ENCODE measurements at places on chromosomes 5 and 9.
A peak's percentile ranks its signal among the peaks of the same experiment; 100 is the strongest.

- no peak for DNase-seq
These were observed 165.8 kb downstream of the SEMA5A start for GRCh38 chr5:9380109-9380508.

DNA sequence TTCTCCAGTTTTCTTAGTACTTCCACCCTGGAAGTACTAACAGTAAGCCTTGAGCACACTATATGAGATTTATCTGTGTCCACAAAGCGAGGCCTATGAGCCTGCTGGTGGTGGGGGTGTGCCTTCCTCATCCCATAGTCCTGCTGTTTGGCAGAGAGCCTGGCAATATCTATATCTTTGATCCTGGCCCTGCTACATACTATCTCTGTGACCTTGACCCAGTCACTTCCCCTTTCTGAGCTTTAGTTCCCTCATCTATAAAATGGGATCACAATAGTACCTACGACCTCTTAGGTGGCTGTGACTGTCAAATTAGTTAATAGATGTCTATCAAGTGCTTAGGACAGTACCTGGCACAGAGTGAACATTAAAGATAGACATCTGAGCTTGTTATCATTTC is 114.6 kb upstream of the SAP30L start:
- no peak for DNase-seq

DNA sequence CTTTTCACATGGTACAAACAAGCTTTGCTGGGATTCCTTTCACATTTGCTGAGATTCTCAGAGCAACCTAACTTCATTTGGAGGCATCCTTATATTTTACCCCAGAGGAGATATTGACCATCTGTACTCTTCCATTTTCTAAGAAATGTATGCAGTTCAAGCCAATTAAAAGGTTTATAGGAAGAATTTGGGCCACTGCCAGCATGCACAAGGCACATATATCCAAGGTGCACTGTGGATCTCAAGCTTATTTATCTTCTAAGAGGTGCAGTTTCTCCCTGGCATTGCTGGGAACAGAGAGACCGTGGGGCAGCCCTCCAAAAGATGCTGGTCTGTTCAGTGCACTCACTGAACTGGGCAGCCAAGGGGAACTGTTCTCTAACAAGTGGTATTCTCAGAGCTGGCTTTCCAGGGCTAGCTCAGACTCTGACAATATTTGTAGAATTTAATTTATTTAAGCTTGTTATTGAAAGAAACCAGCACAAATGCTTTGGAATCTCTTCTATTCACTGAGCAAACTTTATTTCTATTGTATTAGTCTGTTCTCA is 213.3 kb downstream of the TENT4A start:
- no peak for DNase-seq

GRCh38 chr5:107805824-107806223 is 135.1 kb upstream of the EFNA5 start:
- no peak for DNase-seq

GRCh38 chr9:137705443-137705863 is 86.6 kb downstream of the EHMT1 start:
- DNase-seq: no peak

DNA sequence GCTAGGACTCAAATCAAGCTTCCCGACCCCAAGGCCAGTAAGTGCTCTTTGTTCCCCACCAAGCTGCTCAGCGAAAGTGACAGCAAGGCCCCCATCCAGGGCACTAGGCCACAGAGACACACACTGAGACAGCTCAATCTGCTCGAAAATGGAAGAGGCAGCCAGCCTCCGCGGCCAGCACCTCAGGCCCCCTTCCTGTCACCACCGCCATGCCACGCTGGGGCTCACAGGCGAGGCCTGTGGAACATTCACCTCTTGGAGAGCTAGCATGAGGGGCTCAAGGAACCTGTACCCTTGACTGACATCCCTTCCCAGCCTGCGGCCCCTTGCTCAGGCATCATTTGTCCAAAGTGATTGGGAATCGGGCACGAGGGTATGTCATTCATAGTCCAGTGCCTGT is 71.4 kb downstream of the PAX5 start:
- no peak for DNase-seq

DNA sequence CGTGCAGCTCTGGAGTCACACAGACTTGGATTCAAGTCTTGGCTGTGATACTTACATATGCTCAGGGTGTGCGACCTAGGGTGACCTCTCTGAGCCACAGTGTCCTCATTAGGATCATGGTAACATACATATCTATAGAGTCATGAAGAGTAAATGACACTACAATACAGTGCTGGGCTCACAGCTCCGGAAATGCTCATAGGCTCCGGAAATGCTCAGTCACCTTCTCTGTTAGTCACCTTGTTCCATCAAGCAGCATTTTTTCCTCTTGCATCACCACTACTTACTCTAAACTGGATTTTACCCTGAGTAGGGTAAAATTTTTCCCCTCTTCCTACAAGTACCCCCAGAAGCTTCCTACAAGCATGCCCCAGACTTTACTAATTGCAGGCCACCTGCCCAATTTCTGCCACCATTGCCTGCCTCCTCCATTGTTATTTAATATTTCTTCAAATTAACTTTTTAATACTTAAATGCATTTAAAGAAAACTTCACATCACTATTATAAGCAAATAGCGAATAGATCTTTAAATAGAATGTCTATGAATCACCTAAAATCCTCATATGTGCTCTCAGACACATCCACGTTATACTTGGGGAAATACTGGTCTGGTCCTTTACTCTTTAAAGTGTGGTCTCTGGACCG is 147.6 kb upstream of the SPRY4 start:
- DNase-seq: no peak

- DNase-seq: no peak
These were observed 266.1 kb upstream of the MAP3K1 start for GRCh38 chr5:56549096-56549886.

DNA sequence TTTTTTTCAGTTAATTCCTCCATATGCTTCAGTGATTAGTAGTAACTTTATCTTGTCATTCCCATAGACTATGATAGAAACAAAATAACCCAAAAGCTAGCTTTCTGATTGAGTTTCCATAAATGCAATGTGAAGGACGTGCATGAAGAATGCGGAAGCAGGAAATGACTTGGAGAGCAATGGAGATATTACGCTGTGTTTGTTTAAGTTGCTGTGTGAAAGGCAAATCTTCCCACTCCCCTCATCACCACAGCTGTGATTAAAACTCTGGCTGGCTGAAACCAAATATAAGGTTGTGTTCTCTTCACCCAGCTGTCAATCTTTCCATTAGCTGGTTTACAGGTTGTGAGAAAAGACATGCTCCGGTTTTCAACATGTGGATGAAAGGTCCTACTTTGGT is 83.9 kb downstream of the NR2F1-AS1 start:
- DNase-seq: no peak

DNA sequence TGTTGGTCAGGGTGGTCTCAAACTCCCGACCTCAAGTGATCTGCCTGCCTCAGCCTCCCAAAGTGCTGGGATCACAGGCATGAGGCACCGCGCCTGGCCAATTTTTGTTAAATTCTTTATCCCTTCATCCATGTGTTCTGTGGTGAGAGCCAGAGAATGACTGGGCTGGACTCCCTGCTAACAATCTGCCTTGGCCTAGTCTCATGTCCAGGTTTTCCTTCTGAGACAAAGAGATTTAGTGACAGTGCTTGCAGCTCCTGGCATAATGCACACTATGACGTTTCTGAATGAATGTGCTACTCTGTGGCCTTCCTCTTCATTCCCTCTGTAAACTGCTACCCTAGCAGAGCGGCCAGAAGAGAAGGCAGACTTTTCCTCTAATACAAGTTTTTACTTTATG is 79.3 kb downstream of the FOXD1 start:
- no peak for DNase-seq

DNA sequence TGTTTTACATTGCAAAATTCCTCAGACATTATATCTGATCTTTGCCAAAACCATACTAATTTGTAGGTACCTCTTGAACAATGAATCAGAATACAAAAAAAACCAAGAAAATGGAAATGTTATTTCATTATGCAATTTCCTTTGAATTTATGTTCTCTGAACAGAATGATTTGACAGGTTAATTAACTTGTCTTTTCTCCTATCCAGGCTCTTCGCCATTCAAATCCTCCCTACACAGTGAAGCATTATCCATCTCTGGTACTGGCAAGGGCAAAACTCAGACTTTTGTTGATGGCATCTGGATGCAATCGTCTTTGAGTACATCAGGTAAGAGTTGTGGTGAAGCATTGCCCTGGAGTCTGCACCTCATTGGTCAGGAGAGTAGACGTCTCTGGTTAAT is 655.7 kb upstream of the ITGA1 start:
- DNase-seq: no peak

GRCh38 chr9:14326264-14326826 is 12.4 kb upstream of the NFIB start:
- DNase-seq: peak; percentile 94

- DNase-seq: no peak
These were observed 151.1 kb upstream of the SMIM23 start for GRCh38 chr5:171634511-171634910.

GRCh38 chr5:139862313-139862712 is 66.7 kb downstream of the PSD2 start:
- DNase-seq: peak; percentile 14

DNA sequence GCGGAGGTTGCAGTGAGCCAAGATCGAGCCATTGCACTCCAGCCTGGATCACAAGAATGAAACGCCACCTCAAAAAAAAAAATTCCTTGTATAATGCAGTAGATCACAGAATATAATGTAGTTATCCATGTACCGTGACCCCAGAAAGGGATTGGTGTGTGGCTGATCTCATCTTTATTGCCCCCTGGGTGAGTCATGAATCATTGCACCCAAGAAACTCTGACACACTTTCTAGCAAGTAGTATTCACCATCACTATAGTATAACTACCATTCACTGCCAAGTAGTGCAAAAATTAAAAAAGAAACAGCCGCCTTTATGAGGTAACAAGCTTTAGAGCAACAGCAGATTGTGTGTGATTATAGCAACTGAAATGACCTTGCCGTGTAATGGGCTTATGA is 23.7 kb upstream of the ANKH start:
- no peak for DNase-seq

- no peak for DNase-seq
These were observed 13.6 kb downstream of the NR2F1-AS1 start for GRCh38 chr5:93567424-93567823.

- no peak for DNase-seq
These were observed 307.6 kb downstream of the PJA2 start for GRCh38 chr5:109102096-109102690.

- no peak for DNase-seq
These were observed 14.0 kb upstream of the CREBRF start for GRCh38 chr5:173041881-173042762.

GRCh38 chr5:126499853-126500342 is 76.7 kb downstream of the GRAMD2B start:
- DNase-seq: no peak

DNA sequence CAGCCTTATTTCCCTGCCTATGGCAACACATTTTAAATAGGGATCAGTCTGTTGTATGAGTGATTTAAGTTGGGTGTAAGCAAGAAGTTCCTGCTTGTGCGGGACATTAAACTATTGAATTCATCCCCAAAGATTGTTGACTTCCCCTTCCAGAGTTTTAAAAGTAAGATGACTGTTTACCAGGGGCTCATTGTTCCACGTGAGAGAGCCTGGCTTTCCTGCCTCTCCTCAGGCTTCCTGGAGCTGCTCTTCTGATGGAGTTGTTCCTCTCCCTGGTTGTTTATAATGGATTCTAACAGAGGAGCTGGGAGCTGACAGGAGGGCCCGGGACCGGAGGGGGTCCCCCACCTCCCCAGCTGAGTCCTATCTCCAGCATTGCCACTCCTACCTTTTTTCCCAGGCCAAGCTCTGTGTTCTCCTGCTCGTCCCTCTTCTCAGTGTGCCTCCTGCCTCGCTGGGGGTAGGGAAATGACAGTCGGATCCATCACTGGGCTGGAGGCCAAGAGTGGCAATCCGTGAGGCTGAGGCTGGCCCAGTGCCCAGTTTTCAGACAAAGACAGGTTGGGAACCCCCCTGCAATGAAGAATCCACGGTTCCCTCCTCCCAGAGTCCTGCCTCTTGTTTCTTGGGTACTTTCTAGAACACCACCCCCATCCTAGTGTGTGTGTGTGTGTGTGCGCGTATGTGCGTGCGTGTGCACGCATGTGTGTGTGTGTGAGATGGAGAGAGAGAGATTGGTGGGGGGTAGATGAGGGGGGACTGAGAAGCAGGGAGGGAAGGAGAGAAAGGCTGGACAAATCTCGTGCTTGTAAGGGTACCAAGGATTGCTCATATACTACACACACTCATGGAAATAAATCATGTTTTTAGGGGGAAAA is 123.7 kb upstream of the NFIB start:
- no peak for DNase-seq

GRCh38 chr5:14679595-14679994 is 15.1 kb downstream of the OTULIN start:
- DNase-seq: no peak

GRCh38 chr9:93634311-93635185 is 58.2 kb downstream of the PHF2 start:
- no peak for DNase-seq

- DNase-seq: no peak
These were observed 1.4 kb upstream of the GLRX start for GRCh38 chr5:95823738-95824609.

GRCh38 chr9:76459694-76460635 is 983 bp downstream of the GCNT1 start:
- peak; percentile 54 for DNase-seq

GRCh38 chr5:94705427-94705826 is 87.0 kb downstream of the SLF1 start:
- DNase-seq: no peak

DNA sequence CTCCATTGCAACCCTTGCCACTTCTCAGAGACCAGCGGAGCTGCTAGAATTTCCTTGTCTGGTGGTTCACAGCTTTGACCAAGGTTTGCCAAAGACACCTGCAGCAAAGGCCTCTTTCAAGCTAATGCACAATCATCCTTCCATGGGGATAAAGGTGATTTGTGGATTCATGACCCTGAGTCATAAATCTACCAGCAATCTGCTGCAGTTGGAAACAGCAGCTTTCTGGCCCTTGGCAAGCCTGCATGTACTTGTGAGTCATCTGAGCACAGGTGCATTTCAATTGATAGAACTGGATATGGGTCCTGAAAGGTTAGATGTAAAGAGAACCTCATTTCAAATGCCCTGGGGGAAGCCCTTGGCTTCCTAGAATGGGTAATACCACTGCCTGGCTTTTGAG is 21.6 kb upstream of the TCF7 start:
- no peak for DNase-seq

Measured in NCI-H526 treated with DMSO at 0.1 percent for 48 hours (cell line).